ENCODE measurements at places on chromosomes 12 and 14.

DNA sequence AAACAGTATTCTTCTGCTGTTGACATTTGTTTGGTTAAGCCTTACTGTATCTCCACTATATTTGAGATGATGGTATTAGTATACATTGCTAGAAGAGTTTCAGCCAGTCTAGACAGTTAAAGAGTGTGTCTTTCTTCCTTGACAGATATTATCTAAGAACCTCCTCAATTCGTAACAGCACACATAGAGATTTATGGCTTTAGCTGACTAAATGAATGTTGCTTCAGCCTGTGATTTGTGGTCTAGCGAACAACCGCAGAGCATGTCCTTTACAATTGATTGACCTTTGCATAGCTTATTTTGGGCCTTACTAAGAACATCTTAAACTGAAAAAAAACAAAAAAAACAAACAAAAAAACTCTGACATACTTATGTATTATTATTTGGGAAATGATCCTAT is 122.2 kb downstream of the DAAM1 start:
- no peak for DNase-seq

DNA sequence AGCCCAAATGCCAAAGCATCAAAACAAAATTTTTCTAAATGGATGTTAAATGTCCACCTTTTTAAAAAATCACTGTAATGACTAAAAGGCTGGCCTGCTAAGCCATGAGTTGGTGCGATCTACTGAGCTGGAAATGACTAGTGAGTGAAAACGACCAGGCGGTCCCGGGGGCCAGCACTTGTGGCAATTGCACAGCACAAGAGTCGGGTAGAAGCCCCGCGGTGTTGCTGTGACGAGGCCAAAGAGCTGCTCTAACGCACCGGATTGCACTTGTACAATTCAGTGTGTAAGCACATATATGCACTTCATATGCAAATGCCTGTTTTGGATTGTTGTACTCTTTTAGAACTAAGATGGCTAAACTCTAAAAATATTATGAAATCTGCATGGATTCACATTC is 64.1 kb upstream of the DYNC1H1 start:
- no peak for DNase-seq

DNA sequence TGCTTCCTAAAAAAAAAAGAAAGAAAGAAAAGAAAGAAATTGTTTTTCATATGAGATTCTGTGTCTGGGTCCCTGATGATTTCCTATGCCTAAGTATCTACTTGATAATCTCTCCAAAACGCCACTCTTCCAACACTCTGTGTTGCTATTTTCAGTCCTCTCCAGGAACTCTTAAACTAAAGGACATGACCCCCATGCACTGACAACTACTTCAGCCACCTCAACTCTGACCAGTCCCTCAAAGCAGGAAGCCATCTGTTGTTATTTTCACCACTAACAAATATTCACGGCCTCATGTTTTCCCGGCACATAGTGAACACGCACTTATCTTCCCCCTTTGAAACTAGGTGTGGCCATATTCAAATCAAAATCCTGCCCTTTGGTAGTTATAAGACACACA is 259.3 kb downstream of the PPFIA2 start:
- DNase-seq: no peak

DNA sequence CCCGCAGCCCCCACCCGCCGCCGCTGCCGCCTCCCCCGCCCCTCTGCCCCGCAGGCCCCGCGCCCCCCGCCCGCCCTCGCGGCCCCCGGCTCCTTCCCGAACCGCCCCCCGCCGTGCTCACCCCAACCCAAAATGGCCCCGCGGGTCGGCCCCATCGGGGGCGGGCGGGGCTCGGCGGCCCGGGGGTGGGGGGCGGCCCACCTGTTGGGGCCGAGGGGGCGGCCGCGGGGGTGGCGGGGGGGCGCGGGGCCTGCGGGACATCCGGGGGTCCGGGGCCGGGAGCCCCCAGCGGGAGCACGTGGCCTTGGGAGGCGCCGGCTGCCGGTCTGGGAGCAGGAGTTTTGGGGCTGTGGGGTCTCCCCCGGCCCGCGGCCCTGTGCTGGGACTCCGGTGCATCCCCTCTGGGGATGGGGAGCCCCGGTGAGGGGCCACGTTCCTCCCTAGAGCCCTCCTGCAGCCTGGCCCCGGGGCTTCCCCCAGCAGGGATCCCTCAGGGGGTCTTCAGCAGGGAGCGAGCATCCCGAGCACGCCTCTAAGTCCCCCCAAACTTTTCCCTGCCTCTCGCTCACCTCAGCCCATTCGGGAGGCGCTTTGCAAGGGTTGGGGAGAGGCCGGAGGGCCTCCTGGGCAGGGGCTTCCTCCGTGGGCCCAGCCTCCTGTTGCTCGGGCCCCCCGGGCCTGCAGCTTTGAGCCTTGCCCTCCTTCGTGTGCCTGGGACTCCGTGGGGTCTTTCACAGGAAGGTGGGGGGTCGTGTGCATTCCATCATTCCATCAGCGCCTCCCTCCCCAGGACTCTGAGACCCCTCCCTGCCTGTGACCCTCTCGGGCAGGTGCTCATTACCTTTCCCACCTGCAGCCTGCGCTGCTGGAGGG is 710 bp downstream of the MTA1 start:
- DNase-seq: no peak

DNA sequence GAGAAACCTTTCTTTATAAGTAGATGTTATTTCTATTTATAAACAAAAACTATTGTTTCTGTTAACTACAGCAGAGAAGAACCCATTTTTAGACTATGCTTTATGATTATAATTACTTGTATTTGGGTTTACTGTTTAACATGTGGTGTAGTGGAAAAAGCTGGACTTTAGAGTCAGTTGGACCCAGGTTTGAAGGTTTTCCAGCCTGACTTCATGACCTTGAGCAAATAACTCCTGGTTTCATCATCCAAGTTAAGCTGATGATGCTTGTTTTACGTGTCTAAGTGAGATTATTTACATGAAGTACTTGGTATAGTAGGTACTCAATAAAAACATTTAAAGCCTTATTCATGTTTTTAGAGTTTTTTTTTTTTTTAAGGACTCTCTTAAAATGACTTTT is 221.8 kb upstream of the ARHGAP5 start:
- no peak for DNase-seq

GRCh38 chr12:108915632-108916133 is 35.8 kb downstream of the DAO start:
- no peak for DNase-seq
